ENCODE measurements at places on chromosomes 1 and 21. TPM values are rescaled to one million over a fixed set of nuclear protein-coding genes. Genes with fewer than 3 reads are reported as not detected.
A peak's percentile ranks its signal among the peaks of the same experiment; 100 is the strongest.

DNA sequence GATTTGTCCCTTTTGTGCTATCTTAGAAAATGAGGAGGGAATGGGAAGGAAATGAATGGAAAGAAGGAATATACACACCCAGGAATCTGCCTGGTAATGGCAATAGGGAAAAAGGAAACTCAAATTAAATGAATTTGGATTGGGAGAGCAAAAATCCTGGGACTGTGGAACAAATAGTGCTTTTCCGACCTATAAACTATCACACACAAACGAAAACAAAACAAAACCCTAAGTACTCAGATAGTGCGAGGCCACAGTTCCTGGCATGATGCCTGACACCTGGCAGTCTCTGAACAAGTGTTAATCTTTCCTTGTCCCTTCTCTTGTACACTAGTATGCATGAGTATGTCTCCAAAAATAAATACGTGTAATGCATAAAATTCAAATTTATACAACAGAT lies 319.8 kb upstream of the SPAG17 start:
- no peak for DNase-seq

DNA sequence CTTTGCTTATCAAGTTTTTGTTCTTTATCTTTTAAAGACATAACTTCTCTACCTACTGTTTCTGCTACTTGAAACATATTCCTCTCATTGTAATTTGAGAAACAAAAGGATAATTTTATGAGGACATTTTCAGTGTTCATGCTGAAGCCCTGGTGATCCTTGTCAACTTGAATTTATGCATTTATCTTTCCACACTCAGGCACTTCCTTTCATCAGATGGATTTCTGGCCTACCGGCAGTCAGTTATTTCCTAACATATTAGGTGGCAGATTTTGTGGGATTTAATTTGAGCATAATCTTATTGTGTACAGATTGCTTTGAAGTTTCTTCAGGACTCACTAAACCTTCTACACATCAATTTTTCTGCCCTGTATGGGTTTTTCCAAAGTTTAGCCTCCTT lies 75.0 kb downstream of the RGL1 start:
- peak; percentile 22 for DNase-seq

Gene ADORA1
- total RNA-seq, result 8.7 TPM

DNA sequence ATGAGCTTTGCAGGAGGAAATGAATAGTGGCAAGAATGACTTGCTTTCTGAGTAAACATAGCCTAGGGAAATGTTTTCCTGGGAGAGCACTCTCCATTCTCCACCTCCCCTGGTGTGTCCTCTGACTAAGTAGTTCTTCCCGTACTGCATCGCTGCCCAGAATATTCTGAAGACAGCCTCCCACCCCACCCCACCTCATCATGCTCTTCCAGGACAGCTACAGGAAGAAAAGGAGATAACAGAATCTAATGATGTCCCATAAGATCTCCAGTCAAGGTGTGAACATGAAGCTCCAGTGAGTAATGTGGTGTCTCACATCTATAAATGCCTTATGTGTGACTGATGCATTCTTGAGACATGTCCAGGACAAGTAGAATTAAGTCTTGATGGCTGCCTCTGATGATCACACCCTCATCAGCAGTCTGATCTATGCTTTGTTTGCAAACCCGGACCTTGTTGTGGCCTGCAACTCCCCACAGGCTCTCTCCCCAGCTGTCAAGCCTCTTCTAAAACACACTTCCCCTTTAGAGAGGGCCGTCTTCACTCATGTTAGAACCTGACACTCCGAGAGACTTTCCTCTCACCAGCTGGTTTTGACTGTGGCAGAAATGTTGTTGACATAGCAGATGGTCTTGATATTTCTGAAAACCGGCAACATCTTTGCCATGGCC lies 183.0 kb downstream of the CYYR1 start:
- peak; percentile 44 for DNase-seq

GRCh38 chr1:224783006-224783651 lies 146.3 kb upstream of the DNAH14 start:
- DNase-seq, result no peak

DNA sequence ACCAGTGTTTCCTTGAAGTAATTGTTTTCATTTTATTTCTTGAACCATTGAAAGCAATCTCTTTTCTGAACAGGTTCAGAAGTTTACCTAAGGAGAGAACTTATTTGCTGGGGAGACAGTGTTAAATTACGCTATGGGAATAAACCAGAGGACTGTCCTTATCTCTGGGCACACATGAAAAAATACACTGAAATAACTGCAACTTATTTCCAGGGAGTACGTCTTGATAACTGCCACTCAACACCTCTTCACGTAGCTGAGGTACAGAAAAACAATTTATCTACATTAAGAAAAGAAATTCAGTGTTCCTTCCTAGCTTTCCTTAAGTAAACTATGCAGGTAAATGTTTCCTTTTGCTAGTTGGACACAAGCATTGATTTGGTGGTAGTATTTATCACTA lies 27.4 kb downstream of the AGL start:
- DNase-seq, result no peak

All from fibroblast of villous mesenchyme (primary cell).